Testis (tissue), 5 donors: ENCODE measurements at places on chromosomes 12 and 14. TPM values are rescaled to one million over a fixed set of nuclear protein-coding genes. Genes with fewer than 3 reads are reported as not detected.

FOXG1 gene
- 5.5 TPM for total RNA-seq

MANSC4 gene
- 3.4 TPM for total RNA-seq

TAS2R31 gene
- total RNA-seq: 7.7 TPM

KRT79 gene
- 0.19 TPM for total RNA-seq

NPFF gene
- not detected for total RNA-seq

PCED1B gene
- total RNA-seq: 47.2 TPM

PNP gene
- total RNA-seq: 21.8 TPM

GPD1 gene
- 2.1 TPM for total RNA-seq

STXBP6 gene
- 4.7 TPM for total RNA-seq

DNAJC22 gene
- total RNA-seq: 0.87 TPM

SRGAP1 gene
- 26.9 TPM for total RNA-seq

- no peaks in the 10 kb centered on the region for H3K27me3 ChIP-seq
- H3K36me3 ChIP-seq: no peaks in the 10 kb centered on the region
- H3K4me3 ChIP-seq: no peak overlapping the region
Observed at GRCh38 chr12:102510463-102510862, 30.1 kb upstream of the IGF1 start.

GRCh38 chr12:27112871-27113270 is 30.5 kb upstream of the C12orf71 start:
- no peaks in the 10 kb centered on the region for H3K4me1 ChIP-seq
- DNase-seq: no peak
- H3K27me3 ChIP-seq: no peaks in the 10 kb centered on the region
- no peak overlapping the region for H3K4me3 ChIP-seq
- no peaks in the 10 kb centered on the region for H3K36me3 ChIP-seq

GRCh38 chr12:64781280-64782190 is 22.3 kb upstream of the GNS start:
- H3K36me3 ChIP-seq: no peaks in the 10 kb centered on the region
- H3K4me3 ChIP-seq: peak overlapping the region; percentile 63
- DNase-seq: no peak
- H3K27me3 ChIP-seq: no peaks in the 10 kb centered on the region
- H3K27ac ChIP-seq: no peak overlapping the region
- H3K4me1 ChIP-seq: no peaks in the 10 kb centered on the region

GRCh38 chr12:40117818-40118217 is 11.9 kb upstream of the SLC2A13 start:
- no peaks in the 10 kb centered on the region for H3K27me3 ChIP-seq
- no peaks in the 10 kb centered on the region for H3K36me3 ChIP-seq
- no peak overlapping the region for H3K4me3 ChIP-seq
- no peak for DNase-seq

DNA sequence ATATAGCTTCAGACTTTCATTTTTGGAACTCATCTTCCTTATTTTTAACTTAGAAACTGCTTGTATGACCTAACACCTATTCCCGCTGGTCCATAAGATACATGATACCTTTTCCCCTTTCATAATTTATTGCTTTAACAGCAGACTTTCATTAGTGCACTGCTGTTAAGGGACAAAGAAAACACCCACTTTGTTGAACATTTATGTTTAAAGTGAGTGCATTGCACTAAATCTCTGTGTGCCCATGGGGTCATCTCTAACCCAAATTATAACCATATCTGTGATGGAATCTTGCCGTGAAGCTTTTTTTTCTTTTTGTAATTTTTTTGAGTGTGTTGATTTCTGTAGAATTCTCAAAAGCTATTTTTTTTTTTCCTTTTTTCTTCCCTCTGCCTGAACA is 261.8 kb downstream of the TMTC2 start:
- no peak for DNase-seq
- no peak overlapping the region for H3K27ac ChIP-seq
- H3K4me3 ChIP-seq: no peak overlapping the region
- no peaks in the 10 kb centered on the region for H3K36me3 ChIP-seq

- no peak for DNase-seq
- no peaks in the 10 kb centered on the region for H3K27me3 ChIP-seq
- H3K4me3 ChIP-seq: no peak overlapping the region
- no peak overlapping the region for H3K27ac ChIP-seq
Observed at GRCh38 chr14:33120966-33121365, 182.3 kb downstream of the NPAS3 start.

DNA sequence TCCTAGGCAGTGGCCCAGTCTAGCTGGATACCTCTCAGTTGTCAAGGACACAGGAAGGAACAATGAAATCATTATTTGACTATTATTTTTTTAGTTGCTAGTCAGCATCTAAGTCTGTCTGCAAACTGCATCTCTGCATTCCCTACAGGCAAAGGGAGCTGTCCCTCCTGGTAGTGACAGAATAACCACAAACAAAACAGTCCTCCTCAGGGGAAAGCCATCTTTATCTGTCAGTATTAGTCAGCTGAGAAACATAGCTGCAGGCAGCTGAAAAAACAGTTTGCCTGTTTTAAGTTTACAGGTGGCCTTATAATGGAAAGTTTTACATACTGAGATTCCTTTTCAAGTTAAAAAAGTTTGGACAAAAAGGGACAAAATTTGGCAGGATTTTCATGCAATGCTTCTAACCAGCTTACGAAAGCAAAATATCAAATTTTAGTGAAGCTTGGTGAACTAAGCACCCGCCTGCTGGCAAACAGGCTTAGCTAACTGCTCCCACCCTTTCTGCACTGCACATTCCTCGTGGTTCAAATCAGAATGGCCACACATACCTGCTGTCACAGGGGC is 29.5 kb downstream of the SLC25A21 start:
- no peaks in the 10 kb centered on the region for H3K36me3 ChIP-seq
- H3K4me1 ChIP-seq: no peaks in the 10 kb centered on the region
- no peaks in the 10 kb centered on the region for H3K27me3 ChIP-seq
- H3K4me3 ChIP-seq: no peak overlapping the region
- no peak overlapping the region for H3K27ac ChIP-seq

- no peak overlapping the region for H3K27ac ChIP-seq
- DNase-seq: peak; percentile 37
- peaks cover 9% of the 10 kb centered on the region for H3K4me1 ChIP-seq
- no peaks in the 10 kb centered on the region for H3K36me3 ChIP-seq
- H3K27me3 ChIP-seq: no peaks in the 10 kb centered on the region
Observed at GRCh38 chr12:57727758-57728395, 10.7 kb downstream of the AGAP2 start.

- no peaks in the 10 kb centered on the region for H3K36me3 ChIP-seq
- peak; percentile 40 for DNase-seq
- no peaks in the 10 kb centered on the region for H3K27me3 ChIP-seq
- H3K27ac ChIP-seq: no peak overlapping the region
- H3K4me3 ChIP-seq: no peak overlapping the region
Observed at GRCh38 chr14:71720978-71721624, 211.1 kb upstream of the RGS6 start.

DNA sequence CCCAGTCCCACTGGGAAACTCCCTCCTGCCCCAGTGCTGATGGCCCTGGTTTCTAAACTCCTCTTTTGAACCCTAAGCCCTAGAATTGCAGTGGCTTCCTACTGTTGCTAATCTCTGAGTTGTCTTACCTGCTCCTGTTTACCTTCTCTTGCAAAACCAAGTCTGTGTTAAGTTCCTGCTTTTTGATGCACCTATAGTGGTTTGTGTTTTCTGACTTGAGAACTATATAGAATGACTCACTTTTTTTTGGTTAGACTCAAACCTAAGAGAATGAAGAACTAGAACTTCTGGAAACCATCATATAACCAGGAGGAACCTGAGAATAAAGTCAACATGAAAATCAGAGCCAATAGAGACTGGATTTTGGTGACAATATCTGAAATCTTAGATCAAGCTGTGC is 5.5 kb upstream of the GAS2L3 start:
- H3K27me3 ChIP-seq: no peaks in the 10 kb centered on the region
- no peak overlapping the region for H3K27ac ChIP-seq
- no peaks in the 10 kb centered on the region for H3K36me3 ChIP-seq
- DNase-seq: no peak
- H3K4me3 ChIP-seq: no peak overlapping the region

DNA sequence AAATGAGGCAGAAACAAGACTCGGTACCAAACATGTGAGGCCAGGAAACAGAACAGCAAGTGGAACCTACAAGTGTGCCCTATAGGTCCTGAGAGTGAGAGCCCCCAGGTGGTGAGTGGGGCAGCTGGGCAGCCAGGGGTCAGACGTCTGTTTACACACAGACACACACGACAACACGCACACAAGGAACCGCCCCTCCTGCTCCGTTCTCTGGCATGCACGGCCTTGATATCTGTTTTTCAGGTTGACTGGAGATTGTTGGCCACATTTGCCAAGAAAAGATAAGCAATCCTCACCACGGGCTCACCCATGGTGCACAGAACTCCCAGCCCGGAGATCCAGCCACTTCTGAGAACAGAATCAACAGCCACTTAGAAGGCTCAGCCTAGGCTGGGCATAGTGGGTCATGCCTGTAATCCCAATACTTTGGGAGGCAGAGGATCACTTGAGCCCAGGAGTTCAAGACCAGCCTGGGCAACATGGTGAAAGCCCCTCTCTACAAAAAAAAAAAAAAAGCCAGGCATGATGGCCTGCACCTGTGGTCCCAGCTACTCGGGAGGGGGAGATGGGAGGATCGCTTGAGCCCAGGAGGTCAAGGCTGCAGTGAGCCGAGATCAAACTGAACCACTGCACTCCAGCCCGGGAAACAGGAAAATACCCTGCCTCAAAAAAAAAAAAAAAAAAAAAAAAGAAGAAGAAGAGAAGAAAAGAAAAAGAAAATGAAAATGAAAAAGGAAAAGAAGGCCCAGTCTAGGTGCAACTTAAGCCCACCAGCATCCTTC is 19.4 kb upstream of the EIF5 start:
- peaks cover 6% of the 10 kb centered on the region for H3K4me1 ChIP-seq
- no peaks in the 10 kb centered on the region for H3K27me3 ChIP-seq
- no peak overlapping the region for H3K4me3 ChIP-seq
- no peak overlapping the region for H3K27ac ChIP-seq

DNA sequence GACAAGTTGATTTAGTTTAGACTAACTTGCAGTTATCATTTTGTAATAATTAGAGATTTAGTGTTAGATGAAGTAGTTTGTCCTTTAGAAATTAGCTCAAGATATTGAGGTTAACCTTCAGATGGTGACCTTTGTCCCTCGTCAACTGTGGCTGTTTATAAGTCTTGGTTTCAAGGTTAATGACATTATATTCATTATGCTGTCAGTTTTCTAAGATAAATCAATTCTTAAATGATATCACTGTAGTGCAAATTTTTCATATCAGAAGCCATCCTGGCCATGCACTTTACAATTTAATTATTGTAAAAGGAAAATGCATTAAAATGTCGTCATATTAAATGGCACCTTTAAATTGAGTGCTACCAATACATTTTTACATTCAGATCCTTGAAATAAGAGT is 19.6 kb upstream of the PPFIA2 start:
- no peak overlapping the region for H3K4me3 ChIP-seq
- no peak for DNase-seq
- H3K27me3 ChIP-seq: no peaks in the 10 kb centered on the region

DNA sequence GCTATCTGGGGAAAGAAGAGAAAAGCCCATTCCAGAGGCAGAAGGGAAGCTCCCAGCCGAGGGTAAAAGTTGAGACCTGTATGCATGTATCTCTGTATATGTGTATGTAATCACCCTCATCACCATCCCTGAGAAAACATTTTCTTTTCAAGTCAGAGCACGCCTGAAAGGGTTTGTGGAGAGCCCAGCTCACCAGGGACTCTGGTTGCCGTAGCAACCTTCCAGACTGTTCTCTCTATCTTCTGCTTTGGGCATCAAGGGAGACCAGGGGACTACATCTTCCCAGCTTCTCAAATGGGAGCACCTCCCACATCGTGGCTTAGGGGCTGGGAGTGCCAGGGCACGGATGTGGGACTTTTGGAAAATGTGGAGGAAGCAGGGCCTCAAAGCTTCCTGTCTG is 93.5 kb downstream of the GALNT8 start:
- H3K36me3 ChIP-seq: no peaks in the 10 kb centered on the region
- DNase-seq: no peak
- no peaks in the 10 kb centered on the region for H3K27me3 ChIP-seq
- H3K27ac ChIP-seq: no peak overlapping the region
- no peak overlapping the region for H3K4me3 ChIP-seq

DNA sequence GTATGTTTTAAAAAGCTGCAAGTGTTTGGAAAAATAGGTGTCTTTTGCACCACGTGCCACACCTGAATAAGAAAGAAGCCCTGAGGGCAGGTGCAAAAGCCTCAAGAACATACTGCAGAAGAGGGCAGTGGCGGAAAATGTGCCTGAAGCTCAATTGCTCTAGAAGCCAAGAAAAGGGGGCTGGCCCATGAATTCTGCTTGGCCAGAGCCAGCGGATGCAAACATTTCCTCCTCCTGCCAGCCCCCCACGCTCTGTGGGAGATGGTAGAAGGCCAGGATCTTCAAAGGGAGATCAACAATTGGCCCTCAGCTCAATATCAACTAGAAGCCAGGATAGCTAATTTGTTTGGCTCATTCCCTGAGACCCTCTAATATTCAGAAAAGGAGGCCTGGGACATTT is 80.3 kb upstream of the TMEM132D start:
- no peak overlapping the region for H3K4me3 ChIP-seq
- no peaks in the 10 kb centered on the region for H3K27me3 ChIP-seq
- no peak overlapping the region for H3K27ac ChIP-seq

- H3K4me3 ChIP-seq: no peak overlapping the region
- no peak overlapping the region for H3K27ac ChIP-seq
- DNase-seq: no peak
Observed at GRCh38 chr14:60640859-60641741, 8.2 kb downstream of the SIX1 start.

GRCh38 chr12:22631863-22632463 is 7.0 kb downstream of the ETNK1 start:
- no peak for DNase-seq
- no peaks in the 10 kb centered on the region for H3K27me3 ChIP-seq
- peaks cover 9% of the 10 kb centered on the region for H3K4me1 ChIP-seq
- H3K4me3 ChIP-seq: no peak overlapping the region
- H3K27ac ChIP-seq: no peak overlapping the region
